ENCODE measurements at places on chromosomes 6 and 20. TPM values are rescaled to one million over a fixed set of nuclear protein-coding genes. Genes with fewer than 3 reads are reported as not detected.
A peak's percentile ranks its signal among the peaks of the same experiment; 100 is the strongest.

The GJE1 gene
- not detected for polyA plus RNA-seq

The BCL2L1 gene
- polyA plus RNA-seq = 39.9 TPM

DNA sequence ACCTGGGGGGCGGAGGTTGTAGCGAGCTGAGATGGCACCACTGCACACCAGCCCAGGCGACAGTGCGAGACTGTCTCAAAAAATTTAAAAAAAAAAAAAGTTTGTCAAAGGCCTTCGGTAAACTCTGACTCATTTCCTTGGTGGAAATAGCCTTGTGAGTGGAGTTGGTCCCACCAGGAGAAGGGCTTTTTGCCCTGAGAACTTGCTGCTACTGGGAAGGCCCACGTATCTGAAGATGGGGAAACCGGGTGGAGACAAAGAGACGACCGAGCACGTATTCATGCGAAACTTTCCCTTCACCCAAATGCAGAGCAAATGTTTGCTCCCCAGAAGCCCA, 51.7 kb downstream of the SLC22A23 start:
- DNase-seq = no peak

DNA sequence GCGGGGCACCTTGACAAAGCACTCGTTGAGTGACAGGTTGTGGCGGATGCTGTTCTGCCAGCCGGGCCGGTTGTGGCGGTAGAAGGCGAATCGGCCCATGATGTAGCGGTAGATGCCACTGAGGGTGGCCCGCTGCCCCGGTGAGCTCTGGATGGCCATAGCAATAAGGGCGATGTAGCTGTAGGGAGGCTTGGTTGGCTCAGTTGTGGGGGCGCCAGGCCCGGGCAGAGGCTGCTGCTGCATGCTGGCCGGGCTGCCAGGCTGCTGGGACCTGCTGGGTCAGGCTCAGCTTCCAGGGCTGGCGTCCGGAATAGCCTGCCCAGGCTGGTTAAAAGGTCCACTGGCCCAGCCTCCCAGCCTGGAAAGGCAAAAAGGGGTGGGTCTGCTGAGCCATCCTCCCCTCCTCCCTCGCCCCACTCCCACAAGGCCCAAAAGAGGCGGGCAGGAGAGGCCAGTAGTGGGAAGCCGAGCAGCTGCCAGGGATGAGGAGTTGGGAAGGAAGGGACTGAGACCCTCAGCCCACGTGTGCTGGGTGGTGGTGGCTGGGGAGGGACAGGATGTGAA, at the start of gene FOXS1:
Gene FOXS1, minus strand, starts transcription at position 305 of the 564 bp plus-strand sequence. Its CDS starts 62 bp downstream, at position 243.
- DNase-seq = peak; percentile 60

GRCh38 chr6:9623985-9624384, 790.9 kb downstream of the TFAP2A start:
- DNase-seq = no peak

The C6orf15 gene
- polyA plus RNA-seq = not detected

The HLA-DMB gene
- 1.4 TPM for polyA plus RNA-seq

DNA sequence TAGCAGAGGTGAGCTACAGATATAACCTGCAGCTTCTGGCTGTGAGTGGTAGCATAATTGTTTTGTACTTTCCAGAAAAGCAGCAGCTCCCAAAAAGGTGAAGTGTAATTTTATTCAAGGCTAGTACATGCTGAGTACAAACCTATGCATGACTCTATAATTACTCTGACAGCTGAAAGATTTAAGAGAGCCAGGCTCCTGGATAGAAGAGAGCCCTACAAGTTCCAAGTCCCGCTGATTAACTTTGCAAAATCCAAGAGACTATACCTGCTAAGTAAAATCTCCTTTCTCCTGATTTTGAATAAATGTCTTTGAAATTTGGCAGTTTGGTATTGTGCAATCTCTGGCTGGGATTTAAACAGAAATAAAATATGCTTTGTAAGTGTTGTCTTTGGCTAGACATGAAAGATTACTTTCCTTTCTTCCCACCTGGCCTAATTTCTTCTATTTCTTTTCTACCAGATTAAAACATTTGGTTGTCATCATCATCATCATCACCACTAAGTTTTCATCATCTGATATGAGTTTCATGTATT, 79.5 kb downstream of the CTNNBL1 start:
- no peak for DNase-seq

GRCh38 chr6:24743944-24744335, 25.0 kb upstream of the C6orf62 start:
- no peak for DNase-seq

The STMND1 gene
- polyA plus RNA-seq = not detected

The GDAP1L1 gene
- 5.9 TPM for polyA plus RNA-seq

GRCh38 chr6:161135695-161136591, 137.9 kb downstream of the AGPAT4 start:
- DNase-seq = no peak
